ENCODE measurements at places on chromosomes 1 and 21.

DNA sequence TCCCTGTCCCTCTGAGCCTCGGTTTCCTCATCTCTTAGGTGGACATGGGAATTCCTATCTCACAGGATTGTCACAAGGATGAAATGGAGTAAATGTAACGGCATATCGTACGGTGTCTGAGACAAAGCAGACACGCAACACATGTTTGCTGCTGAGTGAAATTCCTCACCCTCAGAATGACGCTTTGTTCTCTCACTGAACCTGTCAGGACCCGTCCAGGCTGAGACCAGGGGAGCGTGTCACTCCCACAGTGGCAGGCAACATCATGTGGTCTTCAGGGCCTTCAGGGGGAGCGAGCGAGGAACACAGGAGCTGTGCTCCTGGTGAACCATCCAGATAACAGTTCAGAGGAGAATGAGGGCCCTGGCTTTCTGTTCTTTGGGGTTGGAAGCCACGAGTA is 74.2 kb downstream of the TOMM20 start:
- DNase-seq: no peak

GRCh38 chr1:10338047-10338446 is 60.8 kb upstream of the PGD start:
- DNase-seq: peak; percentile 23

GRCh38 chr1:119323216-119323982 is 45.2 kb upstream of the HAO2 start:
- DNase-seq: no peak

GRCh38 chr1:239067058-239067457 is 319.3 kb upstream of the CHRM3 start:
- no peak for DNase-seq

DNA sequence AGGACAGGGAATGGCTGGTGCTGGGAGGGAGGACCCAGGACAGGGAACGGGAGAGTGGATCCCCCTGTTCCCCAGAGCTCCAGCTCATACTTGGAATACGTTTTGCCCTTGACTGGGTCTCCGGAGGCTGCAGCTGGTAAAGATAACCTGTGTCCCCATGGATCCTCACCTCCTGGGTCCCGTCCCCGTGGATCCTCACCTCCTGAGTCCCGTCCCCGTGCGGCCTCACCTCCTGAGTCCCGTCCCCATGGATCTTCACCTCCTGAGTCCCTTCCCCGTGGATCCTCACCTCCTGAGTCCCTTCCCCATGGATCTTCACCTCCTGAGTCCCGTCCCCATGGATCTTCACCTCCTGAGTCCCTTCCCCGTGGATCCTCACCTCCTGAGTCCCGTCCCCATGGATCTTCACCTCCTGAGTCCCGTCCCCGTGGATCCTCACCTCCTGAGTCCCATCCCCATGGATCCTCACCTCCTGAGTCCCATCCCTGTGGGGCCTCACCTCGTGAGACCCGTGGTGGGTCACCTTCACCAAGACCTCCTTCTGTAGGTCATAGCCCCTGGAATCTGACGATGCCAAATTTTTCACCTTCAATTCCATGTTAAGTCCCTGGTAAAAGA is 61.4 kb downstream of the SCCPDH start:
- DNase-seq: no peak

DNA sequence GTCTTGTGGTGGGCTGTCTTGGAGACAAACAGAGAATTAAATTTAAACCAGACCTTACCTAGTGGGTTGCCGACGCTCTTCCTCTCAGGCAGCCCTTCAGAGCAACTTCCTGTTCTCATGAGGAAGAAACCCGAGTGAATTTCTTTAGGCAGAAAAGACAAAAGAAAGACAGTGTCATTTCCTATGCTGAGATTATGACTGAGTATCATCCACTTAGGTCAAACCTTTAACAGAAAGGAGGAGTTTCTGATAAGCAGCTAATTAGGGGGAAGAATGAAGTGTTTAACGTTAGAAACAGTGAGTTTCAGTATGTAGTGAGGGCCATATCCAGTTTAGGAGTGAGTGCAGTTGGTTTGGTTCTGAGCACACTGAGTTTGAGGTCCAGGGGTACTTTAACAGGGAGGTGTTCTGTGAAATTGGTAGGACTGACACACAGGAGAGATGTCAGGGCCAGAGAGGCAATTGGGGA is 38.7 kb downstream of the FASLG start:
- no peak for DNase-seq

- no peak for DNase-seq
These were observed 55.6 kb downstream of the ZNF281 start for GRCh38 chr1:200354243-200354642.

GRCh38 chr1:47962750-47963492 is 34.3 kb downstream of the TRABD2B start:
- no peak for DNase-seq

GRCh38 chr1:57235730-57236510 is 187.9 kb downstream of the DAB1 start:
- no peak for DNase-seq

GRCh38 chr1:156559797-156560385 is 12.5 kb downstream of the IQGAP3 start:
- no peak for DNase-seq

DNA sequence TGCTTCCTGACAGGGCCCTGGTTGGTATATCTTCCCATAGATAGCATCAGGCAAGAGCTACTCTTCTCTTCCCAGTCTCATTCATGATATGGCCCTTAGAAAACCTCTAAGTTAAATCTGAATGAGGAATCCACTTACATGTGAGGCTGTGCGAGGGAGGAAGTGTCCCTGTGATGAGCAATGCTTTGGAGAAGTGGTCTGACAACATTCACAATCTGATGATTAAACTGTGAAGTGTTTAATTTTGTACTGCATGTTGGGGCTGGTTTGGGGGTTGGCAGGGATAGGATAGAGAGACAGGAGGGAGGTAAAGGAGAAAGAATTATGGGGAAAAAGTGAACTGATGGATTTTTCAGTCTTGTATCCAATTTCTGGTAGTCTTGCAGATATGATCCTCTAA is 421.2 kb upstream of the DAB1 start:
- DNase-seq: no peak

DNA sequence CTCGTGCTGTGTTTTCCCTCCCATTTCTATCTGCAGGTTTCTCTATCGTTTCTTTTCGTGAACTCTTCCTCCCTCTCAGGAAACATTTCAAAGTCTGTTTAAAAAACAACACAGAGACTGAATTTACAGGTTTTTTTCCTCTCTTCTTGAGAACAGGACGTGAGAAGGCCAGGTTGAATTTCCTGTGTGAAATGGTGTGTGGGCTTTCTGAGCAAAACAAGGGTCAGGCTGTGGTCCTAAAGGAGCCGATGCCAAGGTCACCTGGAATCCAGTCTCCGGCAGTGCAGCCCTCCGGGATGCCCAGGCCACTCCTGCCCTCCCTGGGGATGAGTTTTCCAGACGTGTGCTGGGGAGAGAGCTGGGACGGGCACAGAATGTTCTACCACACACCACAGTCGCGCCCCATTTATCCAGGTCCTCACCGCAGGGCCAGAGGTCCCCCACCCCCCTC is 62.7 kb upstream of the RUNX3 start:
- DNase-seq: no peak

- DNase-seq: no peak
These were observed 1054.7 kb upstream of the TMPRSS15 start for GRCh38 chr21:19458295-19458694.

DNA sequence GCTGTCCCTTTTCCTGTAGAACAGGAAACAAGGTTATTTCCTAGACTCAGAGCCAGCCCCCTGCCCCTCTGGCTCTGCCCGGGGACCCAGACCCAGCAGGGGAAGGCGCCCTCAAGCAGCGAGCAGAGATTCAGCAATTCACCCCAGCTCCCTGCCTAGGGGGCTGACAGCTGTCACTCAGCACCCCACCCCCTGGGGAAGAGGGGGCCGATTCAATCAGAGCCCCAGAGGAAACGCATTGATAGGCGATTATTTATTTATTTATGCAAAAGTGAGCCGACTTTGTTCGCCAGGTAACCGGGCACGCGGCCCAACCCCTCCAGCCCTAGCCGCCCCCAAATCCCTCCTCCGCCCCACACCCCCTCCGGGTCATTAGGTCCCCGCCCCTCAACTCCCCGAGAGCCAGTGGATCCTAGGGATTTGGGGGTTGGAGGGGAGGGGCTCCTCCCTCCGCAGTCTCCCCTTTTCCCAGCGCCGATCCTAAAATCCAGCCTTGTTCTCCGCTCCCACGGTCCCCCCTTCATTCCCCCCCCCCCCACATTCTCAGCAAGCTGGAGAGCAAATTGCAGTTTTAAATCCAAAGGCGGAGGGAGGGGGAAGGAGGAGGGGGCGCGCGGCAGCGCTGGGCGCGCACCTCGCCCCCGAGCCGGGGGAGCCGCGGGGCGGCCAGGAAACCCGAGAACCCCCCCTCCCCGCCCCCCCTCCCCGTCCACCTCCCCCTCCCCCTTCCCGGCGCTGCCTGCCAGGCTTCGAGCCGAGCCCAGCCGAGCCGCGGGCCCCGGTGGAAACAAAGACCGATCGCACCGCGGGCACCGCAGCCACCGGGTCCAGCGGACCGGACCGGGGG is 1.3 kb downstream of the AHDC1 start:
- no peak for DNase-seq

- DNase-seq: no peak
These were observed 7.8 kb downstream of the CAPZB start for GRCh38 chr1:19477284-19478249.

DNA sequence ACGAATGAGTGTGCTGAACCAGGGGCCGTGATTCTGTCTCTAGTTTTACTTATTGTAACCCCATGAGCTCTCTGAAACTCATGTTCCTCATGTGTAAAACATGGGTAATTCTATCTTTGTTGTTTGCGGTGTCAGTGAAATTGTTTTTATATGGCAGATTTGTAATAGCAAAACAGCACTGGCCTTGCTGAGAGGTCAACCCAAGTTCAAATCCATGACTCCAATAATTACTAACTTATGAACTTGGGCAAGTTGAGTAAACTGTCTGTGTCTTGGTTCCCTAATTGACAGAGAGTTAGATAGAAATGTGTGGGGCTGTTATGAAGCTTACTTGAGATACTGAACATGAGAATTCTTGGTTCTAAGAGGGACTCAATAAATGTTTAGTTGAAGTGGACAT is 17.8 kb downstream of the C1orf116 start:
- DNase-seq: no peak

DNA sequence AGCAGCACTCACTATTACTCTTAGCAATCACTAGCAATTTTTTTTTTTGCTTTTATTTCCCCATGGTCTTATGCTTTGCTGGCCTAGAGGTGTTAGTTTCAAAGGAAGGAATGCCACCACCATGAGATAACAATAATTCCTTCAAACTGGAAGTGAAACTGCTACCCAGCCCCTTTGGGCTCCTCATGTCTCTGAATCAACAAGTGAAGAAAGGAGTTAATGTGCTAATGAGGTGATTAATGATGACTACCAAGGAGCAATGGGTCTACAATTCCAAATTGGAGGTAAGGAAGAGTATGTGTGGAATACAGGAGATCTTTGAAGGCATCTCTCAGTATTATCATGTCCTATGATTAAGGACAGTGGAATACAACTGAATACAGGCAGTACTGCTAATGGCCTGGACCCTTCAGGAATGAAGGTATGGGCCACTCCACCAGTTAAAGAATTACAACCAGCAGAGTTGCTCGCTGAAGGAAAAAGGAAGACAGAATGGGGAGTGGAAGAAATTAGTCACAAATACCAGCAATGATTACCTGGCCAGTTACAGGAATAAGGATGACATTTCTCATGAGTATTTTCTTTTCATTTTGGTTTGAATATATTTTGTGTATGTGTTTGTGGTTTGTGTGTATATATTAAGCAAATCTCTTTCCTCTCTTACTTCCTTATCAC is 652.9 kb downstream of the ADGRL2 start:
- DNase-seq: no peak

GRCh38 chr1:187648091-187648490 is 819.3 kb downstream of the PLA2G4A start:
- no peak for DNase-seq

GRCh38 chr1:43279161-43279560 is 6.2 kb downstream of the C1orf210 start:
- no peak for DNase-seq

GRCh38 chr1:54064299-54064698 is 10.9 kb downstream of the TCEANC2 start:
- DNase-seq: no peak
